OCI-LY7 (cell line): ENCODE measurements at places on chromosomes 6 and 20. TPM values are rescaled to one million over a fixed set of nuclear protein-coding genes. Genes with fewer than 3 reads are reported as not detected.

SUMO4 gene
- total RNA-seq: 3.2 and 4.2 TPM in 2 replicates

MUCL3 gene
- not detected in 2 replicates for total RNA-seq

DEK gene
- 267 and 309 TPM in 2 replicates for total RNA-seq

PHACTR3 gene
- not detected in 2 replicates for total RNA-seq

JPH2 gene
- total RNA-seq: not detected in 2 replicates

CAGE1 gene
- total RNA-seq: 0.27 and 0.55 TPM in 2 replicates

HRH3 gene
- not detected in 2 replicates for total RNA-seq

PPIL6 gene
- total RNA-seq: 1.3 and 1.7 TPM in 2 replicates
